Stimulated activated CD4-positive, alpha-beta T cell treated with anti-CD3 and anti-CD28 coated beads, TNF-alpha, amount 100 ng/mL, for 1 hour (primary cell): ENCODE measurements at places on chromosomes 5 and 9.

DNA sequence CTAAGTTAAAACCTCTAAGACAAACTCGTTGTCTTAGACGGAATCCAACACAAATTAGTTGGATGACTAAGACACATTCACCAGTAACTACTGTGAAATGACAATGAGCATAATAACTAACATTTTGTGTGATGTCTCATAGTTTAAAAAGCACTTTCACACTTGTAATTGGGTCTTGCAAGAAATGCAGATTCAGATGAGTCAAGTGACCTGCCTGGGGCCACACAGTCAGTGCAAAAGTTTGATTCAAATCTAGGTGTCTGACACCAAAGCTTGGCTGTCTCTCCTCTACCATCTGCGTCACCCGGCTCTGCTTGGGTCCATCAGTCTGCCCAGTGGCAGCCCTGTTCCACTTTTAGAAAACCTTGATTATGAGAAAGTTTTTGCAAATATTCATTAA is 143.7 kb downstream of the TTLL11 start:
- DNase-seq: no peak

DNA sequence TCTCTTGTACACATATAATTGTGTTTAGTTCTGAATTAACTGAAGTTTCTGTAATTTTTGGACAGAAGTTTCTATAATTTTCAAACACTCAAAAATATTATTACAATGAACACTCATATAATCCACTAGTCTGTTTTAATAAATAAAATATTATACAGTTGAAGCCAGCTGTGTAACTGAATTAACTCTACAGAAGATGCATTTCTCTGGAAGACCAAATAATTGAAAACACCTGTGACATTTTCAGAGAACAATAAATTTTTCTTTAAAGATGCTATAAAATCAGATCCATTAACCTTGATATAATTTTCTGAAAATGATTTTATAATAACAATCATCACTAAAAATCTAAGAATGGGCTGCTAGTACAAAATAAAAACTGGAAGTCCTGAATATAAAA is 14.7 kb downstream of the NADK2 start:
- no peak for DNase-seq

- no peak for DNase-seq
Observed at GRCh38 chr5:111478266-111478665, 34.1 kb downstream of the STARD4 start.

DNA sequence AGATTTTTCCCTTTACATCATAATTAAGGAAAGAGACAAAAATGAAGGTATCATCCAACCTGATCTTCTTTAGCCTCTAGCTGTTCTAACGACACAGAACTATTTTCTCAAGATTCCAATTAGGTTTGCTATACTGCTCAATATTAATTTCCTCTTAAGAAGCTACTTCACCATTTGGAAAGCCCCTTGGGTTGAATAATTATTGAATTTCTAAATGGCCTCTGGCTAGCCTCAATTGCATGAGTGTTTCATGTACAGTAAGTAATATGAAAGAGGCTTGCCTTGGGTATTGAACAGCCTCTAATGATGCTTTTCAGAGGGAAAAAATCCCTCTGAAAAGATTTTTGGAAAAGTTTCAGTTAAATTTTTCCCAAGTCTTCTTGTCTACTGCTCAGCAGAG is 3.7 kb upstream of the MOB3B start:
- no peak for DNase-seq

GRCh38 chr9:124292696-124293593 is 35.2 kb downstream of the NEK6 start:
- DNase-seq: no peak

GRCh38 chr9:84322828-84323227 is 17.7 kb downstream of the SLC28A3 start:
- DNase-seq: no peak

DNA sequence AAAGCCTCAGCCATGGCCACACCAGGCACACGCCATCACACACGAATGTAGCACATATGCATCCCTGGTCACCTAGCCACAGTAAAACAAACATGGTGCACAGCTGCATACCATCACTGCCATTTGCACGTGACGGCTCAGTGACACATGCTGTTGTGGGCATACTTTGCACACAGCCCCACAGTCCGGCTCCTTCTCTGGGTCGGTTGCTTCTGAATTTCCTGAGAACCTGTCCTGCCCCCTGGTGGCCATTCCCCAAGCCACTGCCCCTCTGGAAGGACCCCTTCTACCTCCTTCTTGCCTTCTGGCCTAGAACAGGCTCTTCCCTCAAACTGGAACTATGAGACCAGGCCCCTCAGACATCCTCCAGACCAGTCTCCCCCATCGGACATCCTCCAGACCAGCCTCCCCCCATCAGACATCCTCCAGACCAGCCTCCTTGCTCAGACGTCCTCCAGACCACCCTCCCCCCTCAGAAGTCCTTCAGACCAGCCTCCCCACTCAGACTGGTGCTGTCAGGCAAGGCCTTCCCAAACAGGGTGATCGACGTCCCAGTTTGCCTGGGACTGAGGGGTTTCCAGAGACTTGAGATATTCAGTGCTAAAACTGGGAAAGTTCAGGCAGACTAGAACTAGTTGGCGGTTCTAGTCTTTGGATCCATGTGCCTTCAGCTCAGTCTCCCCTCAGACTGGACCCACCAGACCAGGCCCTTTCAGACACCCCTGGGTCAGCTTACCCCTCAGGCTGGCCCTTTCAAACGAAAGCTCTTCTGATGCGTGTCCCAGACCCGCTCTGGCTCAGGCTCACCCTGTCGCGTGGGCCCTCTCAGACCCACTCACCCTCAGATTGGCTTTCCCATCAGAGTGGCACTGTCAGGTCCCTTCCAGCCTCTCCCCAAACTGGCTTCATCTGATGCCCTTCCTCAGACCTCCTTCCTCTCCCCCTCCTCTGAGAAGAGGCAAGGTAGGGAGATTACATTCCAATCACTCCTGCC is 24.3 kb upstream of the ENHO start:
- peak; percentile 5 for DNase-seq

GRCh38 chr5:33659526-33660169 is 218.9 kb downstream of the TARS1 start:
- no peak for DNase-seq

DNA sequence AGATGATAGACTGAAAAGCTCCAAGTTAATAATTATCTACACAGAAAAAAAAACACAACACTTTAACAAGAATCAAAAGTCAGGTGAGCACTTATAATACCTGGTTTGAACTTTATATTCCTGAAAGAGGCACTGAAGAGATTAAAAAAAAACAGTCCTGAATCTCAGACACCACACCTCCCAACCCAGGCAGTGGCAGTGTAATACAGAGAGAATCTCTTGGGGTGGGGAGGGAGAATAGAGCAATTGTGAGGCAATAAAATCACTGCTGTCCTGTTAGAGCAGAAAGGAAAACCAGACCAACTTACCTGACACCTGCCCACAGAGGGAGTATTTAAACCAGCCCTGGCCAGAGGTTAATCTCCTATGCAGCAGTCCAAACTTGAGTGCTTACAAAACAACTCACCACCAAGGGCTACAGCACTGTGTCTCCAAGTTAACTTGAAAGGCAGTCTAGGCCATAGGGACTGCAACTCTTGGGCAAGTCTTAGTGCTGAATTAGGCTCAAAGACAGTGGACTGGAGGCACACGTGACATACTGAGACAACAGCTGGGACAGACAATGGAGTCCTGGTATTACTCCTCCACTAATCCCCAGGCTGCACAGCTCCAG is 54.2 kb downstream of the SLCO4C1 start:
- no peak for DNase-seq

- DNase-seq: no peak
Observed at GRCh38 chr5:32074401-32074800, 99.7 kb downstream of the GOLPH3 start.

DNA sequence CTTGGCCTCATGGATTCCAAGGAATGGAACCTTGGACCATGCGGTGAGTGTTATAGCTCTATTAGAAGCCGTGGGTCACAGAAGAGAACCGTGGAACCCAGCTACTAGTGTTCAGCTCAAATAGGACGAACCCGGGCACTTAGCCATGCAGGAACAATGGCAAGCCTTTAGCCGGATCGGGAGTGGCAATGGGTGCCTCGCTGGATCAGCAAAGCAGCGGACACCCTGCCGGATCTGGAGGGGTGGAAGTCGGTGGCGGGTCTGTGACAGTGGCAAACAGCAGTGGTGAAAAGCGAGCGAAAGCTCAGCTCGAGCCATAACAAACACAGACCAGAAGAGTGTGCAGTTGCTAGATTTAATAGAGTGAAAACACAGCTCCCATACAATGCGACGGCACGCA is 2.4 kb upstream of the CDO1 start:
- no peak for DNase-seq

- DNase-seq: no peak
Observed at GRCh38 chr5:1494780-1495524, 28.8 kb downstream of the LPCAT1 start.

- DNase-seq: peak; percentile 54
Observed at GRCh38 chr9:130707225-130707976, 13.8 kb downstream of the EXOSC2 start.

GRCh38 chr9:125654121-125654520 is 52.9 kb downstream of the MAPKAP1 start:
- DNase-seq: no peak

DNA sequence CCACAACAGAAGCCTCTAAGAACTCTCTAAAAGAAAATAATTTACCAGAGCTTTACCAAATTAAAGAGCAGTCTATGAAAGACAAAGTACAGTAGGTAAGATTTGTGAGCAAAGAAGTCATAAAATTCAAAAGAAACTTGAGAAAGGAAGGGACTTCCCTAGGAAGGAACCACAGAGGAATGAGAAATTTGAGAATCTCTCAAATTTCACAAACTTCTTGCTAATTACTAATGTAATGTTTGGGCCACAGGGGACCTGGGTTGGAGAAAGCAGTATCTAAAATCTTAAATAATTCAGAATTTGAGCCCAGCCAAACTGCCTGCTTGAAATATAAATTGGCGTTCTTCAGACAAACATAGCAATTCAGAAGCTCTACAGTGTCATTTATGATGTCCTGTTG is 225.0 kb upstream of the PRR16 start:
- DNase-seq: no peak

DNA sequence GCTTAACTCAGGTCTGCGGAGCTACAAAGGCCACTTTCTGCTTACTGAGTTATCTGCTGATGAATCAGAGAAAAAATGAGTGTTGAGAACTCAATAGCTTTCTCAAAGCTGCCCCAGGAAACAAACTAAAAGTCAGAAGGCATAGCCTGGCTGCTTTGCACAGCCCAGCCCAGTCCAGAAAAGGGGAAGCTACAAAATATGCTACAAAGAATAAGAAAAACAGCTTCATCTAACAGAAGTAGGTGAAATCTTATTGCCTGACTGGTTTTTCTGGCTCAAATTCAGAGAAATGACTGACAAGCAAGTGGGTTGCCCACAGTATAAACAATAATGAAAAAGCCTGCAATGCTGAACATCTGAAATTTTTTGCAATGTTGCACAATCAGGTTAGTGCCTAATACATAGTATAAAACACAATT is 156.2 kb downstream of the PPP2R2B start:
- no peak for DNase-seq

GRCh38 chr5:9615331-9615730 is 14.8 kb downstream of the TAS2R1 start:
- no peak for DNase-seq

DNA sequence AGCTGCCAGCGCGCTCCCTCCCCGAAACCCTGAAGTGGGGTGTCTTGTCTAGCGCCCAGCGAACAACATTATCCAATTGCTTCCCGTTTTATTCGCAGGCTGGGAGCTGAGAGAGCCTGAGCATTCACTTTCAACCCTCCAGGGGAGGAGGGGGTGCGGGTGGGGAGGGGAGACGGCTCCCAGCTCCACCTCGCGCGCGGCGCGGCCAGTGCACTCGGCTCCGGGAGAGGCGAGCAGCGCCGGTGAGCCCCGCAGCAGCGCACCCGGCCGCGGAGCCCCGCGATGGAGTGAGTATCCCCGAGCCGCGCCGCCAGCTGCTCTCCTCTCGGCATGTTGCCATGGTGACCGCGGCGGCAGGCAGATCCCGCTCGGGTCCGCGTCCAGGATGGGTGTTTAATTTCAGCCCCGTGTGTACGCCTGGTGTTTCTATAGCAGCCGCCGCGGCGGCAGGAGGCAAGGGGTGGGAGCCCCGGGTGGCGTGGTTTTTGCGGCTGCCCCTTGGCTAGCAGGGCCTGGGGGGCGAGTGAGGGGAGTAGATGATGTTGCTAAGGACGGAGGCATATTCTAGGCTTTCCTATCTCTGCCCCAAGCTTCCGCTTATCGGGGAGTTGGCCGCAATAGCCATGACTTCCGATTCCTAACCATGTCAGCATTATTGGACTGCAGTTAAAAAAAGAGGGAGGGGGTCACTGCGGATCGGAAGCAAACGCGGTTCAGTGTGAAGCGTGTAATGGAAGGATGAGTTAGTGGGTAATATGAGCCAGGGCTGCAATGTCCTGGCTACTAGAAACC is 139.2 kb upstream of the PALM2AKAP2 start:
- no peak for DNase-seq

- DNase-seq: no peak
Observed at GRCh38 chr5:157626831-157627230, 25.4 kb downstream of the SOX30 start.

DNA sequence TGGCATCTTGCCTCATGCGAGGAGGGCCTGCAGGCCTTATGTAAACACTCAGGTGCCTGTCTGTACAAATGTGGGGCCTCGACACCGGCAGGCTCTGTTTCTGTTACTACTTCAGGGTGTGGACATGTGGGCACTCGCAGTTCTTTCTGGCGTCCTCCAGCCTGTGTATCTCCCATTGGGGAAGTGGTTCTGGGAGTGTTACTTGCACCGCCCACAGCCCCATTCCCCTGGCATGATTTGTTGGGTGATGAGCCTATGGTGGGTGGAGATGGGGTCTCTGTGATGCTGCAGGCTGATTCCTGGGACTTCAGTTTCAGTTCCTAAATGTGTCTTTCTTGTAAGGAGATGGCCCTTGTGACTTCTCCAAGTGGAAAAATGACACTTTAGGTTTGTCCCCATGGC is 82.1 kb upstream of the PITX1 start:
- no peak for DNase-seq

GRCh38 chr5:57696389-57696769 is 213.8 kb upstream of the ACTBL2 start:
- no peak for DNase-seq

- DNase-seq: no peak
Observed at GRCh38 chr9:117050007-117050406, 362.9 kb downstream of the TRIM32 start.

DNA sequence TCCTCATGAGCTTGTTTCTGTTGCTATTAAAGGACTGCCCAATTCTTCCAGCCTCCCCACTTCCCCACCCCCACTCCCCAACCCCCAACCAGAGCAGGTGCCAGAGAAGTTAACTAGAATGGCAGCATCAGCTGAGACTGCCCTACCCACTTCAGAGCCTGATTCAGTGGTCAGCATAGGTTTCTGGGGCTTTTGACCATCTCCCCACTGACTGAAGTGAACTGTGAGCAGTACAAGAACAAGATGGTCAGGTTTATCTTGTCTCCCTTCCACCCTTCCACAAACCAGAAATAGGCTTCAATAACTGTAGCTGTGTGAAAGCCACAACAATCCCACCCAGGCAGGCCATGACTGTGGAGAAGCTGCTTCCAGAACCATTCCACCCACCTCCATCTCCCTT is 289.4 kb upstream of the SLC24A2 start:
- DNase-seq: no peak

GRCh38 chr5:152864991-152865390 is 459.9 kb upstream of the NMUR2 start:
- no peak for DNase-seq

GRCh38 chr9:113711251-113711650 is 164.9 kb upstream of the ZNF618 start:
- no peak for DNase-seq

- no peak for DNase-seq
Observed at GRCh38 chr5:125093776-125094175, 347.3 kb upstream of the ZNF608 start.

GRCh38 chr5:37770786-37771185 is 69.1 kb downstream of the GDNF start:
- DNase-seq: no peak

GRCh38 chr9:98989036-98990000 is 45.6 kb downstream of the COL15A1 start:
- DNase-seq: no peak
